Activated CD4-positive, alpha-beta T cell treated with anti-CD3 and anti-CD28 coated beads, Interleukin-2, amount 50 U/mL, for 48 hours (primary cell): ENCODE measurements at places on chromosomes 6 and 20.

DNA sequence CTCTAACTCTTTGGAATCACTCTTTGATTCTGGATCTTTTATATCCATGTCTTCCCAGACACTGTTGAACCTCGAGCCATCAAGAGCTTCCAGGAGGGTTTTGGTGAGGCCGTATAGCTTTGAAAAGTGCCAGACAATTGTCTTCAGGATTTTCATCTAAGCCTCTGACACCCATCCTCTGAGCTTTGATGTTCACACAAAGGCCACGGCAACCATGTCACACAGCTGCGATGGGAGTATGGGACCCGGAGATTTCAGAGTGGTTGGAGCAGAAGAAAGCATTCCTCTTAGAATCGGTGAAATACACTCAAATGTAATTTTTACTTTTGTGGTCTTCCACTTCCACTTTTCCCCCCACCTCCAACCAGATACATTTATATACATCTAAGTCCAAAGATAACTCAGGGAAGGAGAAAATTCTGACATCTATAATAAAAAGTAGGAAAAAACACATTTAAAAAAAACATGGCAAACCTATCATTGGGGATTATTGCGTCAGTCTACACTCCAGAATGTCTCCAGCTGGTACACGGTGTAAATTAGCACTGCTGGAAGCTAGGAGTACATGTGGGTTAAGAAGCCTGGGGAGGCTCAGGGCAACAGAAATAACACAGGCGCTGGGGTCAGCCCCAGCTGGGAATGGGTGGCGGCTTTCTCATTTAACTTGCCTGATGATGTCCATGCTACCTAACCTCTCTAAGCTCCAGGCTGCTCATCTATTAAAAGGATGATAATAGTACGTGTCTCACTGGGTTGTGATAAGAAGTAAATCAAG lies 92.7 kb downstream of the LY86 start:
- DNase-seq: no peak

GRCh38 chr20:32752458-32753250 lies 9.4 kb upstream of the COMMD7 start:
- DNase-seq: no peak

GRCh38 chr20:34984756-34985261 lies 29.1 kb downstream of the MYH7B start:
- DNase-seq: no peak

- peak; percentile 45 for DNase-seq
These were observed 522 bp upstream of the EPB41L1 start for GRCh38 chr20:36153736-36154699.

DNA sequence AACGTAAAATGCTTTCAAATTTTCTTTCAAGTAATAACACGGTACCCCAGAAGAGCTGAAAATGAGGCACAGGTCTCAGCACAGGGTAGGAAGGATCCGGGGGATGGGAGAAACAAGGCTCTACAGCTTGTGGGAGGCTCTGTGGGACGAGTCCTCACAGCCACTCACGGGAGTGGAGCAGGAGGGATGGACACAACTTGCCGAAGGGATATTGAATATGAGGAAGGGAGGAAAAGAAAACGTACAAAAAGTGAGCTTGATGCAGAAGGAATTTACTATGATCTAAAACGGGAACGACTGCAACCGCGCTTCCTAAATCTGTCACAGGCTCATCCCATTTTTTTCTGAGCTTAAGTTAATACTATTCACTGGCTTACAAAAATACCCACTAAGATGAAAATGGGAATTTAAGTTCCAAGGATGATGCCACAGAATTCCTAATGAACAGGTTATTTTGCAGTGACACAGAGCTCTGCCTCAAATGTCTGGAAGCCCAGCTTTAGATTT lies 72.9 kb downstream of the FYN start:
- no peak for DNase-seq

DNA sequence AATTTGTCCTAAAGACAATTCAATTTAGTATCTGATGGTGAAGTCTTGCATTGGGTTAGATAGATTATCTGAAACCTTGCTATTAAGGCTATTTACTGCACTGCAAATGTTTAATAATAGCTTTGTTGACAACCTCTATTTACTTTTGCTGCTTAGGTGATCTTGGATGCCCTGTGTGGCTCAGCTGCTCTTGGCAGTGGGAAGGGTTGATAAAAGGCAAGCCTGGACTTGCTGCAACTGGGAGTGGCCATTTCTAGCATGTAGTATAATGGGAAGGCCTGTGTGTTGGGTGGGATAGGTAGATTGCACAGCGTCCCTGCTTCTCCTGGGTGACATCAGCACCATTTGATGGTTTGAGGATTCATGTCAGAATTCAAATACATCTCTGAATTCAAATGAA lies 49.1 kb downstream of the ARMC2 start:
- DNase-seq: no peak

- no peak for DNase-seq
These were observed 12.8 kb downstream of the PLG start for GRCh38 chr6:160714731-160715316.

GRCh38 chr20:35395728-35396127 lies 16.0 kb downstream of the UQCC1 start:
- no peak for DNase-seq

DNA sequence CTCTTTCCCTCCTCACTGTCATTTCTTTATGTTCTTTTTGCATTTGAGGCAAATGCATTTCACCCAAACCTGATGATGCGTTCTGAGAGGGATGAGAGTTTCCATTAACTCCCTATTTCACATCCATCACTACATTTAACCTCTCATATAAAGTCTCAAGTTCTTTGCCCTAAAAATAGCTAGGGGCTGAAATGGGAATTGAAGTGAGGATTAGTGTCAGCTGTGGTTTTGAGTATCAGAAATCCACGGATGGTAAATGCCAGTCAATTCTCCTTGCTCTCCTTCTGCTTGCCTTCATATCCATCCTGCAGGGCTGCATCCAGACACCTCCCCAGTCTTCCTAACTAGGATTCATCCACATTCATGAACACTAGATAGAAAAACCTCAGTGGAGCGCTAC lies 10.0 kb upstream of the DTNBP1 start:
- no peak for DNase-seq

- no peak for DNase-seq
These were observed 28.6 kb downstream of the PPARD start for GRCh38 chr6:35370785-35371493.
